ENCODE measurements at places on chromosomes 6 and 20.

DNA sequence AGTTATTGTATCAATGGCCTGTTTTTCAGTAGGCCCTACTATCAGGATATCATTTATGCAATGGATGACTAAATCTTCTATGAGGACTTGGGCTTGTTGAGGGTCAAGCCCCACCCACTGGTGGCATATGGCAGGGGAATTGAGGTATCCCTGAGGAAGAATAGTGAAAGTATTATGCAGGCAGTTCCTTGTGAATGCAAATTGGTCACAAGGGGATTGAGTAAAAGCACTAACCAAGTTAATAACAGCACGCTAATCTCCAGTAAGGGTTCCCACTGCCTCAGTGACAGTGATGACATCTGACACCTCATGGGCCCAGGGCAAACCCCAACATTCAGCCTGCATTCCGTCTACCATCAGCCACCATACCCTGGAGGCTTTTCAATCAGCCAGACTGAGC lies 14.9 kb downstream of the BPIFA1 start:
- no peak for DNase-seq

- no peak for DNase-seq
Measured at GRCh38 chr6:9564021-9564420, 850.9 kb downstream of the TFAP2A start.

DNA sequence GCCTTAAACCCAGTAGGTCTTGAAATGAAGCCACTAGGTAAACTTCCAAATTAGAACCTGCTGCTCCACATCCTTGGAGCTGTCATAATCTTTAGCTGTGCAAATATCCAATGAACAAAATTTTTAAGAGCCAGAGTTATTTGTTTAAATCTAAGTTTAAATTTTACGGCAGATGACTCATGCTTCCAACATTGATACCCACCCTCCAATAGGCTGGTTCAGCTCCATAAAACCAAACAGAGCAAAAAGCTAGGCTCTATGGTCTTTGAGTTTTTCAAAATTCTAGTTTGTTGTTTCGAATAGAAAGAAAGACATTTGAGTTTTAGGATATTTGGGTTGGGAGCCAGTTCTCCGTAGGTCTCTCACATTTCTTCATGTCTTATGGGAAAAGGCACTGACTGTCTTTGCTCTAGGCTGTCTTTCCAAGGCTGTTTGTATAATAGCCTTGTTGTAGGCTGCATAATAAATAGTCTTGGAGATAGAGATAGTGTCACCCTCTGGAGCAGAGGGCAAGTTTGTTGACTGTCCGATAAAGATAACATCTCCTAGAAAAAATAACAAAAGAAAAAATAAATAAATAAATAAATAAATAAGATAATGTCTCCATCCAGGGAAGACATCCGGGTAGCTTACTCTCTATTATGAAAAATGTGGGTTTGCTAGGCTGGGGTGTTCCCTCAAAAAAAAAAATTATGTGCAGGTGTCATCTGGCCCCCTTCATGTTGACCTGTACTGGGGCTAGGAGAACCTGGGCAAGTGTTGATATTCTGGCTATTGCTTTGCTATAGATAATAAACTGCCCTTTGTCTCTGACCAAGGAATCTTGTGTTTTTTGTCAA lies 36.5 kb downstream of the SLC2A12 start:
- no peak for DNase-seq

DNA sequence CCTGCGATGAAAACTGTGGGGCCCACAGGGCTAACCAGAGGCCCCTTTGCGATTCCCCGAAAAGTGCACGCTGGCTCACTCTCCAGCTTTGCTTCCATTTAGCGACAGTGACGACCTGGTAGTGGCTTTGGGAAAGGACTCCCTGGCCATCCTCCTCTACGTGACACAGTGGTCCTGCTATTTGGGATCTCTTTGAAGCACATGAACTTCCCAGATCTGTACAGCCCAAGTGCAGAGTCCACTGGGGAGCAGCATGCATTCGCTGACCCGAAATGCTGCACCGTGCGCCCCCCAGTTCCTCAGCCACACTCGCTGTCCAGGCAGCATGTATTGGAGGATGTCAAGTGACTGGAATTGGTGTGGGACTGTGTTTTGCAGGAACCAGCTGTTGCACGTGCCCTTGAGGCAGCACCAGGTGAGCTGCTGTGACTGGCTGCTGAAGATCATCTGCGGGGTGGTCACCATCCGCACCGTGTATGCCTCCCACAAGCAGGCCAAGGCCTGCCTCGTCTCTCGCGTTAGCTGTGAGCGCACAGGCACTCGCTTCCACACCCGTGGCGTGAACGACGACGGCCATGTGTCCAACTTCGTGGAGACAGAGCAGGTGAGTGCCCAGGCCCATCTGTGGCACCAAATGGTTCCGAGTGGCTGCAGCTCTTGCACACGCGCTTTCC lies 51.6 kb downstream of the SYNJ2 start:
- DNase-seq, result no peak

GRCh38 chr6:52666071-52666470 lies 4.8 kb upstream of the TMEM14A start:
- DNase-seq, result no peak

- no peak for DNase-seq
Measured at GRCh38 chr6:110173506-110174132, 5.9 kb downstream of the WASF1 start.

- no peak for DNase-seq
Measured at GRCh38 chr6:131755597-131755996, 44.8 kb upstream of the CTAGE9 start.

DNA sequence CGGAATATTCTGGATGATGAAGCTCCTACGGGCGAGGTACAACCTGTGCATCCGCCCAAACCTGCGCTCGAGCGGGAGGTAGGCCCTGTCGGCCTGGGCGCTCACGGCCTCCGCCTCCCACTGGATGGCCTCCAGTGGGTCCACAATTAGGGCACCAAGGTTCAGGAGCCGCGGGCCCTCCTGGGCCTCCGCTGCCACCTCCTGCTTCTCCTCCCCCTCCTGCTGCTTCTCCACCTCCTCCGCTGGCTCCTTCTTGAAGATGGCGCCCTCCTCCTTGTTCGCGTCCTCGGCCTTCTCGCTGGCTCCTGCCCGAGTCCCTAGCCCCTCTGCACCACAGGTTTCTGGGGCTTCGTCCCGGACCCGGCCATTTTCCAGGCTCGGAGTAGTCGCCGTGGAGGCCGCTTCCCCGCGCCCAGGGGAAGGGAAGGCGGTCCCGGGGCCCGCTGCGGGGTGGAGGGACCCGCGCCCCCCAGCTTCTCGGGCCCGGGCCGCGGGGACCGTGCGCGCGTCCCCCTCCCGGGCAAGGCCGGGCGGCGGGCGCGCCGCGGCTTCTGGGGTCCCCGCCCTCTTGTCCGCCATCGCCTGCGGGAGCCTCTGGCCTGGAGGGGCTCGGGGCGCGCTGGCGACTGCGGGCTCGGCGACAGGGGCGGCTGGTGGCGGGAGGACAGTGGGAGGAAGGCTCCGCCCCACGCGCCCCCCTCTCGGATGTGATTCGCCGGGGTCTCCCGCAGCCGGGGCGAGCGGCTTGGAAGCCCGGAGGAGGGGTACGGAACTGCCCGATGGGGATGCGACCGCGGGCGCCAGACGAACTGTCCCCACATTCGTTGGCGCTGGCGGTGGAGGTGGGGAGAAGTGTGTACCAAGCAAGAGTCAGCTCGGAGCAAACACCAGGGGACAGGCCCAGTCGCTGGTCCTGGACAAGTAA lies 17.6 kb downstream of the PLAGL2 start:
- DNase-seq, result no peak

DNA sequence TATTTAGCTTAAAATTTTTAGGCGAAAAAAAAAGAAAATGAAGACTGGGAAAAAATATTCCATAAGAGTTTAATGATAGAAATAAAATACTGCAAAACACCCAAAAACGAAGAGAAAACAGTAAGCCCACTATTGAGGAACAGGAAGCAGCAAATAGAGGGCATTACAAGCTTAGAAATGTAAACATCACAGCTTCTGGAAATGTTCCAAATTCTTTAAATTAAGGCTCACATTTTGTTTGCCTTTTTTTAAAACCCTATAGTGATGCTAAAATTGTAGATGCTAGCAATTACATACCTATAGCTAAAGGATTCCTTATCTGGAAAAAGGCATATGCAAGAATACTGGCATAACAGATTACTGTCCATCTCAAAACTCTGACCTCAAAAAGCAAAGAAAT lies 248.6 kb downstream of the KHDRBS2 start:
- DNase-seq, result no peak

- no peak for DNase-seq
Measured at GRCh38 chr6:112571488-112572270, 224.5 kb downstream of the RFPL4B start.

GRCh38 chr6:111842891-111843290 lies 30.4 kb downstream of the FYN start:
- no peak for DNase-seq

GRCh38 chr6:20302168-20302567 lies 89.9 kb upstream of the MBOAT1 start:
- no peak for DNase-seq

GRCh38 chr6:108714766-108715414 lies 133.3 kb upstream of the ARMC2 start:
- no peak for DNase-seq

GRCh38 chr6:116439522-116440051 lies 21.6 kb upstream of the CALHM6 start:
- DNase-seq, result no peak

GRCh38 chr20:6053776-6054688 lies at the start of gene LRRN4:
TSS of gene LRRN4 (minus strand) at chr20:6054060. CDS start at chr20:6052799, 1,261 bp downstream.
- DNase-seq, result peak; percentile 49

GRCh38 chr6:32075781-32076180 lies 33.4 kb downstream of the TNXB start:
- no peak for DNase-seq

- DNase-seq, result no peak
Measured at GRCh38 chr6:91824331-91824730, 1237.5 kb upstream of the MAP3K7 start.

GRCh38 chr6:149463781-149464180 lies 21.0 kb downstream of the ZC3H12D start:
- no peak for DNase-seq

DNA sequence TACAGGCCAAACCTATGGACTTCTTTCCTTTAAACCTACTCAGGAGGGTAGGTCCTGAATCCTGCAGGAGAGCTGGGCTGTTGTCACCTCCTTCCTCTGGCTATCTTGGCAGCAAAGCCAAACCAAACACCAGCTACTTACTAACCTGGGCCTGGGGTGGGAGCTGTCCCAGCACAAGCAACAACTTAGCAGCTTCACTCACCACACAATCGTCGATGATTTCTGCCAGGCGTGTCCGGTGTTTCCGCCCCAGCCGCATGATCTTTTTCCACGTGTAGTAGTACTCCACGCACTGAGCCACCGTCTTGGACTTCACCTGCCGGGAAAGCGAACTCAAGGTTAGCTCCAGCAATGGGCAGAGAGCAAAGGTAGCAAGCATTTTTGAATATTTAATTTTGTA lies 25.4 kb upstream of the MRPS10 start:
- DNase-seq, result no peak

GRCh38 chr6:36028088-36028876 lies 674 bp downstream of the MAPK14 start:
- no peak for DNase-seq

DNA sequence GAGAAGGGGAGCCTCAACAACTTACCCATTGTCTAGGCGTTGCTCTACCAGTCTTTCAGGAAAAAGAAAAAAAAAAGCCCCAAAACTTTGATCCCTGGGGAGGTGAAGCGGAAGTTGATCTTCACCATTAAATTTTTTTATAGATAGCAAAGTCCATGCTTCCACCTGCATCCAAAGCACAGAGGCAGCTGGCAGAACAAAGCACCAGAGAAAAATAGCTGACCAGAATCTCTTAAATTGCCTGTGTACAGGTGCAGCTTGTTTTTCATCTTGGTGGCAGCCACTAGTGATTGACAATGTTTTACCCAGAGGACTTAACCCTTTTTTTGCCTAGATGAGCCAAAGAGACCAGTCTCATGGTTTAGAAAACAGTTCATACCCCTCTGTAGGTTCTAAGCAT lies 86.0 kb downstream of the MYB start:
- peak; percentile 61 for DNase-seq

GRCh38 chr20:35307666-35308653 lies 15.7 kb upstream of the FAM83C start:
- DNase-seq, result no peak

Data from SHP77 (cell line).